A549 treated with Mapracorat at 1 μM for 4 hours (cell line): ENCODE measurements at places on chromosomes 16 and 17. TPM values are rescaled to one million over a fixed set of nuclear protein-coding genes. Genes with fewer than 3 reads are reported as not detected.

Gene KRTAP4-6
- total RNA-seq: not detected in 5 replicates

Gene IRX5
- 1.6 to 2.3 TPM (median 2.0 TPM) in 5 replicates for total RNA-seq

Gene TRIM47
- total RNA-seq: 137 to 190 TPM (median 173 TPM) in 5 replicates

Gene BRIP1
- 3.1 to 4.9 TPM (median 4.4 TPM) in 5 replicates for total RNA-seq

Gene PABPN1L
- not detected in 5 replicates for total RNA-seq
